HS-5 (cell line): ENCODE measurements at places on chromosomes 7 and 10.

- no peak for DNase-seq
These were observed 87.2 kb downstream of the AHR start for GRCh38 chr7:17385612-17386011.

DNA sequence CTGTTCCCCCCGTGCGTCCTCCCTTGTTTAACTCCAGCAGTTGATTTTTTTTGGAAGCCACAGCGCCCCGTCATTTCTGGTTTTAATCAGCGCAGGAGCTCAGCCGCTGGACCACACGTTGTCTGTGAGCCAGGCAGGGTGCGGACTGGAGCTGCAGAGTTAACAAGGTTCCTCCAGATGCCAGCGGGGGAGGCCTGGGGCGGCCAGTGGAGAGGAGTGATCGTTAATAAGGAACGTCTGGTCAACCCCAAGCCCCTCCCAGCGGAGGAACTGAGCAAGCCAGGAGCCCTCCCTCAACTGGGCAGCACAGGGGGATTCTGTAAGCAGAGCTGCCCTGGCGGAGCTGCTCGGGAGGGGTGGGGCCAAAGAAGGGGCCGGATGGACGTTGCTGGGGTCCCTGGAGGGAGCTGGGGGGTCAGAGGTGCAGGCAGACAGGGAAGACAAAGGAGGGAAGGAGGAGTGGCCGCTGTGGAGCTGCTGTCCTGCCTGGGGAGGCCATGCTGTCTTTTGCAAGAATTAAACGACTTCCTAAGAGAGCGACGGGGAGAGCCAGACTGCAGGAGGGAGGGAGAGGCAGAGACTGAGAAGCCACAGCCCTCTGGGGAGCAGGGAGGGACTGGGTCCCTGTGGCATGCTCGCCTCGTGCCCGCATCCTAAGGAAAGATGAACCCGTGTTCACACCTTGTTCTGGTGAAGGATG lies 537.1 kb upstream of the FOXK1 start:
- no peak for DNase-seq

DNA sequence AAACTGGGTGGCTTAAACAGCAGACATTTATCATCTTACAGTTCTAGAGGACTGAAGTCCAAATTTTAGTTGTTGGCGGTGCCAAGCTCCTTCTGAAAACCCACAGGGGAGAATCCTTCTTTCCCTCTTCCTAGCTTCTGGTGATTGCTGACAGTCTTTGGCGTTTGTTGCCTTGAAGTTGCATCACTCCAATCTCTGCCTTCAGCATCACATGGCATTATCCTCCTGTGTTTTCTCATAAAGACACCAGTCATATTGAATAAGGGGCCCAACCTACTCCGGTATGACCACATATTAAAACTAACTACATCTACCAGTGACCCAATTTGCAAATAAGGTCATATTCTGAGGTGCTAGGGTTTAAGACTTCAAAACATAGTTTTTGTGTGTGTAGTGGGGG lies 472.1 kb upstream of the IGFBP3 start:
- DNase-seq = no peak

GRCh38 chr7:65972976-65973375 lies 9.0 kb downstream of the GUSB start:
- DNase-seq = no peak

GRCh38 chr7:17774248-17774647 lies 166.0 kb downstream of the SNX13 start:
- peak; percentile 77 for DNase-seq

- no peak for DNase-seq
These were observed 7.3 kb downstream of the PLXNA4 start for GRCh38 chr7:132568962-132569361.

GRCh38 chr7:102255501-102255900 lies 31.2 kb upstream of the SH2B2 start:
- DNase-seq = no peak

- no peak for DNase-seq
These were observed 77.0 kb downstream of the ADCYAP1R1 start for GRCh38 chr7:31129067-31129466.

DNA sequence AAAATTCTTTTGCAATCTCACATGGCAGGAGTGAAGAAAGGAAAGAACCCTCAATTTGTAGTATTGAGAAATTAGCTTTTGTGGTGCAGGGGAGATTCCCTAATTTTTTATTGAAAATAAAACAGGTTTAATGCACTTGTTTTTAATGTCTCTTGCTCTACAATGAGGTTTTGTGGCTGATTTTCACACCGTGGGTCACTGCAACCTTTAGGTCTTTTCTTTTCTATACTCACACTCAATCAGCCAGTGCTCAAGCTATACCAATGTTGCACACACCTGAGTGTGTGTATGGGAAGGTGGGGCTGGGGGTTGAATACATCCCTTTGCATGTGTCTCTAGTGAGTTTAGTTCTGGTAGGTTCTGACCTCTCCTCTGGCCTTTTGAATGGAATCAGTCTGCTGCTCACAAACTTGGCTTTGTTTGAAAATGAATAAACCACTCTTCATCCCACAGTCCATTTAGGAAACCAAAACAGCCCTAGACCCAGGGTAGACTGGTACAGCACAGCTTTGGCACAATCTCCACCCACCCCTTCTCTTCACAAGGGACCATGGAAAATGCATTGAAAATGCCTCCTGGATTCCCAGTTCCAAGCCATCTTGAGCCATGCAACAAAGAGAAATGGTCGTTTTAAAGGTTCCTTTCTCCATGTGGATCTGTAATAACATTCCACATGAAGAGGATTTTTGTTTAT lies 411.5 kb downstream of the SFMBT2 start:
- DNase-seq = no peak

- no peak for DNase-seq
These were observed 175.8 kb upstream of the KAT6B start for GRCh38 chr10:74650613-74651012.

DNA sequence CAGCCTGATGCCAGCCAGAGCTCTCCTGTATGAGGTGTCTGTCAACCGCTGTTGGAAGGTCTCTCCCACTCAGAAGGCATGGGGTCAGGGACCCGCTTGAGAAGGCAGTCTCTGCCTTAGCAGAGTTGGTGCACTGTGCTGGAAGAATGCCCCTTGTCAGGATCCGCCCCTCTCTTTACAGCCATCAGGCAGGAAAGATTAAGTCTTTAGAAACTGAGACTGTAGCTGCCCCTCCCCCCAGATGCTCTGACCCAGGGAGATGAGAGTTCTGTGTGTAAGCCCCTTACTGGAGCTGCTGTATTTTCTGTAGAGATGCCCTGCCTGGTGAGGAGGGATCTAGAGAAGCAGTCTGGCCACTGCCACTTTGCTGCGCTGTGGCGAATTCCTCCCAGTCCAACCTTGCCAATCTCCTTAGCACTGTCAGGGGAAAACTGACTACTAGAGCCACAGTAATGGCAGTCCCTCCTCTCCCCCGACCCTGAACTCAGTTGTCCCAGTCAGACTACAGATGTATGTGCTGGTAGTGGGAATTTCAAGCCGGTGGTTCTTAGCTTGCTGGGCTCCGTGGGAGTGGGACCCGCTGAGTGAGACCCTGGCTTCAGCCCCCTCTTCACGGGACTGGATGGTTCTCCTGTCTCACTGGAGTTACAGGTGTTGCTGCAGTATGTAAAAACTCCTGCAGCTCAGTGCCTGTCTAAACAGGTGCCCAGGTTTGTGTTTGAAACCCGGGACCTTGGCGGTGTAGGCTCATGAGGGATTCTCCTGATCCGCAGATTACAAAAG lies 285.5 kb upstream of the ZWINT start:
- no peak for DNase-seq

DNA sequence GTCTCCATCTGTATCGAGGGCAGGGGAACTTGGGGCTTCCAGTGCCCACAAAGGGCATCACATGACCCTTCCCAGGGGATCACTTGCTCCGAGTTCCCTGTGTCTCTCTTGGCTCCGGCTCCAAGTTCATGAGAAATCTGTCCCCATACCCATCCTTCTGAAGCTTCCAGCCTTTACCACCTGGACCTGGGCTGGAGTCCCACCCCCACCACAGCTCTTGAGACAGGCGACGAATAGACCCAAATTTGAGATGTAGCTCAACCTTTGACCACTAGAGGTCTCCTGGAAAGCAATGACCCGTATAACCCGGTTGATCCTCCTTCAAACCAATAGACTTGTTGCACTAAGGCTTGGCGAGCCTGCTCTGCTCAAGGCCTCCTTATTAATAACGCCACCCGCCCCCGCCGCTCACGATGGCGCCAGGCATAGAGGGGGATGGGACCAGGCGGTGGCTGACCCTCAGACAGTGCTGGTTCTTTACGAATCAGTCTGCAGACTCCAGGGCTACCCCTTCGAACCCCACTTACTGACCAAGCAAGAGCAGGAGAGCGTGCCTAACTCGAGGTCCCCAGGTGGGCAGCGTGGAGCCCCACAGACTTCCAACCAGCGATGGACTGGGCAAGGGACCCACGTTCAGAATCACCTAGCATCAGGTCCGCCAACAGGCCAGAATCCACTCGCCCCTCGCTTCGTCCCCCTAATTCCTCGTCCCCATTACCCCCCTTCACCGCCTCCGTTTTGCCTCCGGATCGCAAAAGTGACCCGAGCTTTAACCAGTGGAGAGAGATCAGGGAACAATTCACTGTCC lies 4.4 kb upstream of the ARID5B start:
- no peak for DNase-seq

DNA sequence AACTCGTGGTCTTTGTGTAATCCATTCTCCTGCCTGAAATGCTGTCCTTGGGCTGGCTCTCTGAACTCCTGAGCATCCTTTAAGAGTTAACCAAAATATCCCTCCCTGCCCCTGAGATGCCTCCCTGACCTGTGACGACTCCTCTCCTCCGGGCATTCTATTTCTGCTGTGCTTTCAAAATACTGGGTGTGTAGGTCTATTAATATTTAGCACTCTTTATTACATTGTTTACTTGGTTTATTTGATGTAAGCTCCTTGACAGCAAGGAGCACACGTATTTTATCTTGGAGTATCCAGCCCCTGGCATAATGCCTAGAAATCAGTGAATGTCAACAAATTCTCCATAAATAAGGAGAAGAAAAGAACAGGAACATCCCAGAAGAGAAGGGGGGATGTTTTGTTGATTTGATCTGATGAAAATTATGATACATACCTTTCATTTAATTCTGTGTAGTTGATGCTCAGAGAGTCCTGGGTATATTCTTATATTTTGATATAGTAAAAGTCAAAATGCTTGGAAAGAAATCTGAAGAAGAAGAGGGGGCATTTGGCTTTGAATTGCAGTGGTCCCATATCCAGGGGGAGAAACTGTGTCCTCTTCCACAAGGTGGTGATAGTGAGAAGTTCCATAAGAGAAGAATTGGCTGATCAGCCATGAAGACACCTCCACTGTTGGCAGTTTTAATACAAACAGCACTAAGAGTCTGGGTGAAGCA lies 107.7 kb upstream of the MPP7 start:
- no peak for DNase-seq

- no peak for DNase-seq
These were observed 95.4 kb downstream of the ELMO1 start for GRCh38 chr7:37352974-37353948.

DNA sequence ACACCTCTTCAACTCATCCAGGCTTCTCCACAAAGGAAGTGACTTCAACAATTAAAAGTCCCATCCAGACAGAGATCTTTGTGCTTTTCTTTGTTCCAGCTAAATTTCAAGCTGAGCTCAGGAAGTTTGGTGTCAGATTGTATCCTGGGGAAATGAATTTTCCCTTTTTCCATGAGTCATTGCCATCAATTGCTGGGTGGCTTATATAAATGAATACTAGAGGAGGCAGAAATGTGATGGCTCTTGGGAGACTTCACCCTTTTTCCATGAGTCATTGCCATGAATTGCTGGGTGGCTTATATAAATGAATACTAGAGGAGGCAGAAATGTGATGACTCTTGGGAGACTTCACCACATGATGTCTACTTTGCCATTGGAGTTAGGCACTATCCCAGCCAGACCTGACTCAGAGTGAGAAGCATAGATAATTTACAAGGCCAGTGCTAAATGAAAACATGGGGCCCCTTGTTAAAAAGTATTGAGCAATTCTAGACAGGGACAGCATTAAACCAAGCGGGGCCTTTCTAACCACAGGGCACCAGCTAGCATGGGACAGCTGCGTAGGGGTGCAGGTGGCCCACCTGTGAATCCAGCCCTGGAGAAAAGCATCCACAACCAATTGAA lies 339.2 kb upstream of the PODXL start:
- peak; percentile 5 for DNase-seq

- DNase-seq = no peak
These were observed 50.1 kb upstream of the IFRD1 start for GRCh38 chr7:112400141-112400540.

DNA sequence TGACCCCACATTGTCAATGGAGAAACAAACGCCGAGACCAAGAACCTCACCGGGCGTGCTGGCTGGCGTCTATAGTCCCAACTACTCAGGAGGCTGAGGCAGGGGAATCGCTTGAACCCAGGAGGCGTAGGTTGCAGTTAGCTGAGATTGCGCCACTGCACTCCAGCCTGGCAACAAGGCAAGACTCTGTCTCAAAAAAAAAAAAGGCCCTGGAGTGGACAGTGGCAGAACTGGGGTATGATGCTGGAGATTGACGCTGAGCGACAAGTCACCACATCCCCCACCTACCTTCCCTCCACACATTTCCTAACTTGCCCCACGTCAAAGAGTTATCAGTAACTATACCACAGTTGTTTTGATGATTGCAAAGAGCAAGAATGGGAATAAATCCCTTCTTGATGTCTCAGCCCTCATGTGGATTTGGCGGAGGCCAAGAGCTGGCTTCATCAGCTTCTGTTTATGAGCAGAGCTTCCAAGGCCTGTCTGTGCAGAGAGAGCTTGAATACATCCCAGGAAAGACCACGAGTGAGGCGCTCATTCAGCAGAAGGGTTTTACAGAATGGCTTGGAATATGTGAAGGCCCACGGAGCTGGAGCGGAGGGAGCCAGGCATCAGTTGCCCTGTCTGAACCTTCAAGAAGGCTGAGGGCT lies 28.0 kb upstream of the TNS3 start:
- DNase-seq = no peak

GRCh38 chr10:32379318-32379949 lies 32.5 kb upstream of the EPC1 start:
- DNase-seq = no peak

- DNase-seq = no peak
These were observed 30.2 kb upstream of the ABCB4 start for GRCh38 chr7:87505557-87506245.

DNA sequence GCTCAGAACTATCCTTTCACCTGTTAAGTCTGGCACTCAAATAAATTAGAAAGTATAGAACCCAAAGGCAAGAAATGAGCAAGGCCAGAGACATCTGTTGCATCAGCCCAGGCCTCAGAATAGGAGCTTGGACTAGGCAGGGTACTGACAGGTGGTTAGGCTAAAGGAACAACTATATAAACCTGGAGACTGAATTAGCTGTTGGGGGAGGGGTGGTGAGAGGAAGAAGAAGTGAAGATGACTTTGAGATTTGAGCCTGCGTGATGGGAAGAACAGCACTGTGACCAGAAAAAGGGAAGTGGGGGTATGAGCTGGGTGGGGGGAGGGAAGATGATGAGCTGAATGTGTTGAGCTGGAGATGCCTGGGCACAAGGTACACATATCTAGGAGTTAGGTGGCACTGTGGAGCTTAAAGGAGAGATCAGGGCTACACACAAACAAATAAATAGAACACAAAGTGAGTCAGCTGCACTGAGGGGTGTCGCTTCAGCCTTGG lies 244.7 kb downstream of the PTEN start:
- no peak for DNase-seq
